Vein endothelial cell (primary cell): ENCODE measurements at places on chromosomes 1 and 21. TPM values are rescaled to one million over a fixed set of nuclear protein-coding genes. Genes with fewer than 3 reads are reported as not detected.

The AHCTF1 gene
- total RNA-seq = 35.6 and 46.3 TPM in 2 replicates

The EPS8L3 gene
- total RNA-seq = under 0.01 TPM in 1 of 2 replicates, not detected in the other

The LCE1E gene
- total RNA-seq = not detected in 2 replicates

The MYBPH gene
- not detected in 2 replicates for total RNA-seq

The GPR3 gene
- 0.98 and 2.6 TPM in 2 replicates for total RNA-seq

The RNU1-4 gene
- total RNA-seq = under 0.01 TPM in 2 replicates

The ADAM30 gene
- not detected in 2 replicates for total RNA-seq

The MYOC gene
- not detected in 2 replicates for total RNA-seq

The FAAH gene
- 0.48 and 1.3 TPM in 2 replicates for total RNA-seq
